Retina (tissue), 1 donor: ENCODE measurements at places on chromosomes 5 and 9.
A peak's percentile ranks its signal among the peaks of the same experiment; 100 is the strongest.

- DNase-seq: no peak
Measured at GRCh38 chr5:74409712-74410111, 230.8 kb downstream of the ENC1 start.

GRCh38 chr9:115694014-115694413, 459.6 kb upstream of the PAPPA start:
- DNase-seq: no peak

DNA sequence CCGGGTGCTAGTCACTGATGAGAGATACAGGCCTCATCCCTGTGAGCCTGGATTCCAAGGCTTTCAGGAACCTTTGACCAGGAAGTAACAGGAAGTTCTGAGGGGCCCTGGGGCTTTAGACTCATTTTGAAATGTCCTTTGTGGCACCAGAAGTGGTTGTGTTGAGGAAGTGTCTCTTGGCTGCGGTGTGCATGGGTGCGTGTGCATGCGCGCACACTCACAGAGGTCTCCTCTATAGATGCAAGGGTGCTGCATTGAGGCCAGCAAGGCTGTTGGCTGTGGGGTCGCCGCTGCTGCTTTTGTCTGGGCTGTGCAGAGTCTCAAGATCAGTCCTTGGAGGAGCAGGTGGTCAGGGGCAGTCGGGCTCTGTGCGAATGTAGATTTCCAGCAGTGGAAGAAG, 7.6 kb downstream of the RAB24 start:
- no peak for DNase-seq

GRCh38 chr5:456351-457194, 13.6 kb downstream of the EXOC3 start:
- no peak for DNase-seq

- DNase-seq: no peak
Measured at GRCh38 chr5:45440466-45440865, 255.7 kb downstream of the HCN1 start.

GRCh38 chr9:96302021-96302420, at the start of gene HSD17B3:
Gene HSD17B3, minus strand, starts transcription at chr9:96302176. Its CDS starts 72 bp downstream, at chr9:96302104.
- DNase-seq: no peak

DNA sequence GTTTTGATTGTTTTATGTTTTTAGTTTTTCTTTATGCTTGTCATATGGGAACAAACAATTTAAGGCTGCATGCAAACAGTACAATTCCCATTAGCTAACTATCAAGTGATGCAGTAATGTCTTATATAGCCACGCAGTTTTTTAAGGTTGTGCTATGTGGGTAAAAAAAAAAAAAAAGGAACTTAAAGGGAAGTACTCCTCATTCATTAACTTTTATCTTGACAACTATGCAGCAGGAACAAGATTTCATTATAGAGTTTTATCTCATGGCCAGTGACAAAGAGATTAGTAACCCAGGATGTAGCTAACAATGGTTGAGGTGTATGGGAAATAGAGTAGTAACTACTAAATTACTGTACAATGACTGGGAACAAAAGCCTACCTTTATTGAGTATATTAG, 1008.2 kb upstream of the CDH9 start:
- no peak for DNase-seq

DNA sequence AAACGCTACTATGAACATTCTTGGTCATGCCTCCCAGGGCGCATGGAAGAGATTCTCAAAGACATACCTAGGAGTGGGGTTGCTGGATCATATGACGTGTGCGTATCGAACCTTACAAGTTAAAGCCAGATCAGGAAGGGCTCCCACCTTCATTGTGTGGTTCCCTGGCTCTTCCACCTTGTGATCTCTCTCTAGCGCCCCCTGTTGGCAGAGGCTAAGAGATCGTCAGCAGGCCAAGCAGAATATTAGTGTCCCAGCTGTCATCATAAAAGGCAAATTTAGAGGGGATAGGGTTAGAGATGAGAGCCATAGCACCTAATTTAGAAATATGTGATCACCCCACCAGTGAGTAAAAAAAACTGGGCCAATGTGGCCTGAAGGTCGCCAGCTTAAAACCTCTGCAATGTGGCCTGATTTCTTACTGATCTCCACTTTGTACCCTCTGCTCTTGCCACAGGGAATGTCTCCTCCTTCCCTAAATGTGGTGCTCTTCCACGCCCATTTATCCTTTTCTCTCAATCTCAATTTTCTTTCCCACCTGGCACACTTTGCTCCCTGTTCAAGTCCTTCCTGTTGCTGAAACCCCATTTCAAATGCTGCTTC, 91.7 kb upstream of the SHB start:
- peak; percentile 58 for DNase-seq

DNA sequence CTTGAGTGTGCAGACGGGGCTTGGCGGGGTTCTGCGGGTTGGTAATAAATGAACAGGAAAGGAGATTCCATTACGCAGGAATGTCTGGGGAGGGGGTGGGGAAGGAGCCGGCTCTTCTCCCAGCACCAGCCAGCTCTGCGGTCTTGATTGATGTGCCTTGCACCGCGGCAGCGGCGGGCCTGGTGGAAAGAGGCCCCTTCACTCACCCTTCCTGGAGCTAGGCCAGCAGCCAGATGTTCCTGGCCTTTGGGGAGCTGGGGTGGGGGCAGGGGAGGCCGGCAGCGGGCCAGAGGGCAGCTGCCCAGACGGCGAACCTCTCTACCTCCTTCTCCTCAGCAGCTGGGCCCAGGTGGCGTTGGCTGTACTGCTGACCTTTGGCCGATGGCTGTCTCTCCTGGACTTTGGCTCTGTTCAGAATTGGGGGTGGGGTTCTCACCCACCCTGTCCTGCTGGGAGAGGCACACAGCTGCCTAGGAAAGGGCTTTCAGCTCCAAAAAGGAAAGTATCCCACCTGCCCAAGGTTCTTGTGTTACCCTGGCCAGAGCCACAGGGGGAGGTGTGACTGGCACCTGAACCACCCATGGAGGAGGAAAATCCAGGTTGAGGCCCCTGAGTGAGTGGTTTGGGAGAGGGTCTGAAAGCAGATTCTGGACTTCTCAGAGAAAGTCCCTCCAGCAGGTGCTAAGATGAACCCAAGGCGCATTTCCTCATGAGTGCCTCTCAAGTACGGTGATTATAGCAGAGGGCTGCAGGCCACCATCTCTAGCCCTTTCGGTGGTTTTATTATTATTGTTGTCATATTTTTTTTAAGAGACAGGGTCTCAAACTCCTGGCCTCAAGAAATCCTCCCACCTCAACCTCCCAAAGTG, 58.0 kb upstream of the SYNPO start:
- peak; percentile 40 for DNase-seq

DNA sequence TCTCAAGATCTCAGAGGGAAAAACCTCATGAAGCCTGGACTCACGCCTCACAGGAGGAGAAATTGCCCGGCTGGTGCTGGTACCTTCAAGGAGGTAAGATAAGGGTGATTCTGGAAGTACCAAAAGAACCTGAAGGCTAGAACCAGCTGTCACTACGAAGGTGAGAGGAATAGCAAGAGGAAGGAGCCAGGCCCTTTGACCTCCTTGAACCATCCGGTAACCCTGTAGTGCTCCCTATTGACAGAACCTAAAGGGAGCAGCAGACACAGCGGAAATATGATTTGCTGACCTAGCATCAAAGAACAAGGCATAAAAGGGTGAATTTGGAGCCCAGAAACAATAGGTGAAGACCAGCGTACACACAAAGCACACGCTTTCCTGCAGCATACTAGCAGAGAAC, 92.2 kb downstream of the DOCK8 start:
- DNase-seq: no peak

DNA sequence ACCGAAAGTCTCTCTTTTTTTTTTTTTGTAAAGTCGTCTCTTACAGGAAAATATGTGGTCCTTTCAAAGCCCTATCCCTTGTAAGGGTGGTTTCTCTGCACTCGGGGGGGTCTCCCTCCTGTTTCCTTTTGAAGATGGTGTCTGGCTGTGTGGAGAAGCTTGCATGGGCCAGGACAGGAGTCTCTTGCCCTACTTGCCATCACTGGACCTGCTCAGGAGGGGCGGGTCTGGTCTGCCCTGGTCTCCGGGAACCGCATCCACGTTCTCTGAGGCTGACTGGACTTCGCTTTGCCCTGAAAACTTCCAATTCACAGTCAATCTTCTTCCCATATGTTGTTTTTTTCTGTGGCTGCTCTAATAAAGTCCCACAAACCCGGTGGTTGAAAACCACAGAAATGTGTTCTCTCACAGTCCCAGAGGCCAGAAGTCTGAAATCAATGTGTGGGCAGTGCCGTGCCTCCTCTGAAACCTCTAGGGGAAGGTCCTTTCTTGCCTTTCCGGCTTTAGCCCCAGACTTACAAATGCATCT, 92.9 kb upstream of the IER5L start:
- no peak for DNase-seq

- DNase-seq: no peak
Measured at GRCh38 chr9:92760070-92760469, 4.6 kb downstream of the BICD2 start.

DNA sequence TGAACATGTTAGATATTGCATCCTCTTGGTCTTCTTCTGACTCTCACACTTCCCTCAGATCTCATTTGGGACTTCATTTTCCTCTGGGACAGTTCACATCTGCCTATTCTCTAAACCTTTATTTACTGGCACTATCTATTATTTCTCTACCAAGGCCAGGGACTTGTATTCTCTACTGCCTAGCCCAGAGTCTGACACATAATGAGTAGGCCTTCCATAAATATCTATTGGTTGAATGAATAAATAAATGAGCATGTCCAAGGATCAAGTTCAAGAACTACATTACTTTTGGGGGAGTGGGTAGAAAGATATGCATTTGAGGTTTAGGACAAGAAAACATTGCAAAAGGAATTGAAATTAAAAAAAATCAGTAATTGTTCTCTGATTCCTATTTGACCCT, 250.3 kb downstream of the TRIM32 start:
- DNase-seq: no peak

- no peak for DNase-seq
Measured at GRCh38 chr5:121182788-121183490, 668.7 kb upstream of the FTMT start.

DNA sequence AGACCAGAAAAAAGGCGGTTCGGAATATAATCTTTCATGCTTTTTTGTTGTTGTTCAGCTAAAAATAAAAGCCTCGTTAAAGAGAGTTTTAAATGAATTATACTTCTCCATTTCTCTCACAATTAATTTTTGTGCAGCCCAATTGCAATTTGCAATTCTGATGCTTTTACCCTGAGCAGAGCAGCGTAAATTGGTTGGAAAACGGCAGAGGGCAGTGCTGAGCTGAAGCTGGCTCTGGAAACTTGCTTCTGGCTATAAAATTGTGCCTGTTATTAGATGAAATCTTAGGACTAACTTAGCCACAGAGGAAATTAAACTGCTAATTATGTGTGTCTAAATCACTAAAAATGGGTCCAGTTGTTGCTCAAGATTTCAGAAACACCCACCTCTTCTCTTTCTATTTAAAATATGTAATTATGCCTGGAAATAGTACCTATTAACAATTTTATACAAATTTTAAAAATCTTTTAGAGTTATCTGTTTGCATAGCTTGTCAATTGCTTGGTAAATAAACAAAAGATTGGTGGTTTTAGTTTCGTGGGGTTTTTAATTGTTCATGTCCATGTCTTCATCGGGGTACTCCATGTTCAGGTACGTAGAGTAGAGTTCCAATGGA, 441.8 kb upstream of the TLE4 start:
- DNase-seq: peak; percentile 76

DNA sequence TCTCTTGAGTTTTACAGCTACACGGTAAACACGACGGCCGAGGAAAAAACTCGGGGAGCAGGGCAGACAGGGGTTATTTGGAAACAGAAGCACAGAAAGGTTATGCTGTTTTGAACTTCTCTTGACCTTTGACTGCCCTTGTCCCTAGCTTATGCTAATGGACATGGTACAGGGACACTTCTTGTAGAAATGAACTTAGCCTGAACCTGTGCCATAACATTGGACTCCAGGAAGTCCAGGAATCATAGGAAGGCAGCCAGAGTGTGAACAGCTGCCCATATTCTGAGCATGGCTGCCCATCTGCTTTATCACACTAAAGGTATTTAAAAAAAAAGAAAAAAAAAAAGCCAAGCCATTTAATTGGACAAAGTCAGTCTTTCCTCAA, 46.1 kb downstream of the NR6A1 start:
- no peak for DNase-seq

GRCh38 chr9:9621355-9621940, 991.4 kb downstream of the PTPRD start:
- no peak for DNase-seq

DNA sequence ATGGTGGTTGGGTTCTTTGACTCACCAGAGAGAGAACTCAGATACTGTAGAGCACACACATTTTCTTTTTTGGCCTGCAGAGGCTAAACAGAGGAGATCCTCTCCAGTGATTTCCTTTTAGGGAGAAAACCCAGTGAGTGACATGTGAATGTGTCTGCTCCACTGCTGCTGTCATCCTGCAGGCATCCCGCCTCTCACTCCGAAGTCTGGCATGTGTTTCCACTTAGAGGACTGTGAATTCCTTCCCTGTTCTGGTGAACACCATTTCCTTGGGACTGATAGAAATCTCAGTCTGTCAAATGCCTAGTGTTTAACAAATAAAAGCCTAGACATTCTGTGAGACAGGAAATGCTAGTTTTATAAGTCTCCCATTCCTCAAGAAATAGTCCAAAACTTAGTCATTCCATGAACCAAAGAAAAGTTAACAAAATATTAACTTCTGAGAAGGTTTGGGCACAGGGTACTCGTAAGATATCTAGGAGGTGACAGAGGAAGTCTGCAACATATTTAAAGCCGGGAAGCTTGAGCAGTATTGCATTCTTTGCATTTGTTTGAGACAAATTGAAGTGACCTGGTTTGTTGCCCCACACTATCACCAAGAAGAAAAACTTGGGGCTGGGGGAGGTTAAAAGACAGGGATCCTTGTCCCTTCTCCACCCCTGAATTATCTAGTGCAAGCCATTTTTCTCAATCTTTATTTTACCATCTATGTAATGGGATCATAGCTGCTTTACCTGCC, 74.9 kb upstream of the NIPAL4 start:
- no peak for DNase-seq

GRCh38 chr5:108660291-108660690, 87.4 kb upstream of the FER start:
- no peak for DNase-seq

GRCh38 chr5:126857472-126858410, 80.8 kb downstream of the LMNB1 start:
- no peak for DNase-seq

- peak; percentile 71 for DNase-seq
Measured at GRCh38 chr5:136249678-136250266, 56.8 kb upstream of the SMIM32 start.

GRCh38 chr5:1380011-1380817, 35.3 kb upstream of the CLPTM1L start:
- DNase-seq: peak; percentile 74

GRCh38 chr9:5515261-5515650, 4.9 kb downstream of the PDCD1LG2 start:
- no peak for DNase-seq

- no peak for DNase-seq
Measured at GRCh38 chr5:43152946-43153345, 32.2 kb downstream of the ZNF131 start.
